ENCODE measurements at places on chromosomes 2 and 18.

DNA sequence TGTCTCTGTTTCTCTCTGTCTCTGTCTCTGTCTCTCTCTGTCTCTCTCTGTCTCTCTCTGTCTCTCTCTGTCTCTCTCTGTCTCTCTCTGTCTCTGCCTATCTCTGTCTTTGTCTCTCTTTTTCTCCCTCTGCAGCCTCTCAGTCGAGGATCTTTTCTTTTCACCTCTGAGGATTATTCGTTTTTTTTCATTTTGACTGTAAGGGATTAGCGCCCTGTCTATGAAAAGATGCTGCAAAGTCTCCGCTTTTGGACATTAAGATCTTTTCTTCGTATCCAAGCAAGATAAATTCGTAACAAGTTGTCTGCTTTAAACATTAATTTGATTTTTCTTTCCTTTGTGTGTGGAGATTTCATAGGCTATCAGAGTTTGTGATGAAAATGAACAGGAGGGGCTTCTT is 191.2 kb upstream of the TPO start:
- no peak for DNase-seq

DNA sequence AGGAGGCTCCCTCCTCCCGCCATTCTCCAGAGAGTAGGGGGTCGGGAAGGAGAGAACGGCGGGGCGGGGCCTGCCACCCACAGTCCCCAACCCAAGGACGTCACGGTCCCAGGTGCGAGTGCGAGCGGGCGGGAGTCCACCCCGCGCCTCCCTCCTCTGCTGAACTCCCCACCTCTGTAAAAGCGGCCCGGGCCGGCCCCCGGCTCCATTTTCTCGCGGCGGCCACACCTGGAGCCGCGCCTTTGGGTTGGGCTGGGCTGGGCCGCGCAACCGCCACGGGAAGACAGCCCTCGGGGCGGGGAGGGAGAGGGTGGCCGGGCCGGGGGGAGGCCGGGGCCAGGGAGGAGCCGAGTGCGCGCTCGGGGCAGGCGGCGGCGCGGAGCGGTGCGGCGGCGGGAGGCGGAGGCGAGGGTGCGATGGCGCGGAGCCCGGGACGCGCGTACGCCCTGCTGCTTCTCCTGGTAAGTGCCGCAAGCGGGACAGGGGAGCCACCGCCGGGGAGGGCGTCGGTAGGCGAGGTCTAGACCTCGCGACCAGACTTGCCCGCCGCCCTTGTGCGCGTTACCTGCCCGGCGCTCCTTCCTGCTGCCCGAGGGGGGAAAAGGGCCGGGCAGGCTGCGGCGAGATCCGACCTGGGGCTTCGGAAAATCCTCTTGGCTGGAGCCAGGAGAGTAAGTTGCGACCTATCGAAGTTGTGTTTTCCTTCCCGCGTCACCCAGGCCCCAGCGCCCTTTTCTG is at the start of gene DSG2:
Gene DSG2 (plus strand): TSS at position 342 of the 738 bp plus-strand sequence. CDS start 75 bp downstream, at position 417.
- DNase-seq: no peak

DNA sequence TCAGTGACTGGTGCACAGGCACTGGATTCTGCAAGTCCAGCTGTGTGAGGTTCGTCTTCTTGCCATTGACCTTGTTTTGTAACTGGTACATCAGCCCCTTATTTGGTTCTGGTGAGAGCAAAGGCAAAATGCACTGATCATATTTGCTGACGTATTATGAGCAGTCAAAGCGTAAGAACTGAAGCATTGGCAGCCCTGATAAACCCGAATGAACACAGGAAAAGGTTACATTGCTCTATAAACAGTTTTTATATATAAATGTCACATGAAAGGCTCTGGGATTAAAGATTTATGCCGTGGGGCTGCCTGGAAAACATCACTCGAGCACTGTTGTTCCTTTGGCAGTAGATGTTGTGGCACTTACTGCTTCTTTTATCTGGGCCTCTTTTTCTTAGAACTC is 167.9 kb downstream of the IRS1 start:
- no peak for DNase-seq

DNA sequence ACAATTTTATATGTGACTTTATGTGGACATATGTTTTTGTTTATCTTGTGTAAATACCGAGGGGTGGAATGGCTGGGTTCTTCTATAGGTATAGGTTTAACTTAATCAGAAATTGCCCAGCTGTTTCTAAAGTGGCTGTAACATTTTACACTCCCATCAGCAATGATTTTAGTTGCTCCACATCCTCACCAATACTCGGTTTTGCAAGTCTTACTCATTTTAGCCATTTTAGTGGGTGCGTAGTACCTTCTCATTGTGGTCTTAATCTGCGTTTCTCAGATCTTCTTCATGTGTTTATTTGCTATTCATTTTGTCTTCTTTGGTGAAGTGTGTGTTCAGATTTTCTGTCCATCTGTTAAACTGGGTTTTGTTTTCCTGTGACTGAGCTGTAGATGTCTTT is 95.4 kb upstream of the BCL2L11 start:
- DNase-seq: no peak

GRCh38 chr18:62898359-62898758 is 183.0 kb downstream of the PHLPP1 start:
- DNase-seq: no peak

DNA sequence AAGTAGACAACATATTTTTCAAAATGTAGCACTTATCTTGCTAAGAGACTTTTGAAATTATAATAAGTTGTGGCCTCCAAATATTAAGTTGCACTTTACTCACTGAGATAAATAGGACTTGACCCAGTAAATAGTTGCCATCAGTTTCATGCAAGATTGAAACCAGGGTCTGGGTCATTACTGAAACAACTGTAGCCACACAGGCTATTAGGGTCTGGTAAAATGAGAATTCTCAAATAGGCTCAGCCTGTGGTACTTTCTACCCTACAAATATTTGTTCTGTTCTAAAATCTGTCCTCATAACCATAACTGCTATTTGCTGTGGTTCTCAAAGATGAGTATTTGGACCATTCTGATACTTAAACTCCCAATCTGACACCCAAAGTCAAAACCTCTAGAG is 115.4 kb upstream of the STK17B start:
- DNase-seq: no peak

DNA sequence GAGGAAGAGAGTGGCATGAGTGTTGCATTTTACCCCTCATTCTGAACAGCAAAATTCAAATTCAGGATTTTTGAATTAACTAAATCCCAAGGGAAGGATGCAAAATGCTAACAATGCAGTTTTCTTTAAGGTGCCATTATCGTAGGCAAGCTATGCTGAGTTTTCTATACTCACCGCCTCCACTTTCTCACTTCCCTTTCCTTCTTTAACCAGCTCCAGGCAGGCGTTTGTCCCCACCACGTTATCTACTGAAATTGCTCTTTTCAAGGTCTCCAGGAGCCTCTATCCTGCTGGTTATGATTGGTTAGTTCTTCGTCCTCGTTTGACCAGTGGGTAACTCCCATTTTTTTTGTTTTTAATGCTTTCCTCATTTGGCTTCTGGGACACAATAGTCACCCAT is 1.8 kb upstream of the CPO start:
- DNase-seq: no peak

- no peak for DNase-seq
These were observed 220.3 kb upstream of the NRP2 start for GRCh38 chr2:205461678-205462665.

- DNase-seq: no peak
These were observed 45.5 kb upstream of the MSH2 start for GRCh38 chr2:47357483-47357882.

GRCh38 chr2:197502685-197503084 is 2.5 kb downstream of the HSPE1 start:
- DNase-seq: no peak

- no peak for DNase-seq
These were observed 75.4 kb downstream of the TSN start for GRCh38 chr2:121830809-121831208.

DNA sequence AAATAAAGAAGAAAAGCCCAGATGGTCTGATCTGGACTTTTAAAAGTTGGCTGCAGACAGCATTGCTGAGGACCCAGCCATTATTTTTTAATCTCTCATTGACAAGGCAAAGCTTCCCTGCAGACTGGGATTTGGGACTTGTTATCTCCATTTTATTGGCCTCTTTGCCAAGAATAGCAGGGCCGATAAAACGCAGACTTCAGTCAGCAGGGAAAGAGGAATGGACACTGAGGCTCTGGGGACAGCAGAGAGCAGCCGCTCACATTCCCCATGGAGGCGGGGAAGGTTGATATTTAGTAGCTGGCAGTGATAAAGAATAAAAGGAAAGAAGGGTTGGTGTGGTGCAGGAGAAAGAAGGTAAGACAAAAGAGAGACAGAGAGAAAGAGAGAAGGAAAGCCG is 350.1 kb upstream of the PIK3C3 start:
- DNase-seq: no peak

GRCh38 chr18:26868968-26869586 is 3.6 kb upstream of the AQP4 start:
- no peak for DNase-seq

- DNase-seq: no peak
These were observed 29.6 kb upstream of the SLC30A6 start for GRCh38 chr2:32136097-32136496.

DNA sequence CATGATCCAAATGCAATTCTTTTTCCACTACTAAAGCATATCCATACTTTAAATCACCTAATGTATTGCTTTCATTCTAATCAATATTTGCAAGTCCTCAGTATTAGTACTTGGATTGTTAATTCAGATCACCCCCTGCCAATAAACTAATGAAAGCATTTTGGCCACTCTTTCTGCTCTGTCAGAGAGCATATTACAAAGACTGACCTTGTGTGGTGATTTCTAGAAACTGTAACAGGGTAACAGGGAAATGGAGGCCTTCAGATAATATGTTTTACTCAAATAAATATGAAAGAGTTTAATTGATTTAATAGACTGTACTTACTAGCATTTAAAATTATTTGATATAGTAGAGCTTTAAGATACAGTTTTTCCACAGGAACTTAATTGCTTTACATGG is 453.0 kb downstream of the KCNJ3 start:
- DNase-seq: no peak

DNA sequence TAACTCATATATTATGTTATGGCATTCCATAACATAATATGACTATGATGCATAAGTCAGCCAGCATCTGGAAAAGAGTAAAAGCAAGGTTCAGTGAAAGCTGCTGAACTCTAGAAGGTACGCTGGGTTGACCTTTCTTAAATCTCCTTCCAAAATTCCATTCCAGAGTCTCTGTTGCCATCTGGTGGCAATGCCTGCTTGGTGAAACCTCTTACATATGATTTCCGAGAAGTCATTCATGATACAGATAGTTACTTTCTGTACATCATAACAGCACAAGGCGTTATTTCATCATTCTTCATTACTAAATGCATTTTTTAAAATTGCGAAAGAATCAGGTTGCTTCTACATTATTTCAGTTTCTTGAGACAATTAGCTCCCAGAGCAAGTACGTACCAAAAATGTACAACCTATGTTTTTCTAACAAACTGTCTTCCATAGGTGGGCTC is 7.0 kb upstream of the EPG5 start:
- DNase-seq: peak; percentile 71

DNA sequence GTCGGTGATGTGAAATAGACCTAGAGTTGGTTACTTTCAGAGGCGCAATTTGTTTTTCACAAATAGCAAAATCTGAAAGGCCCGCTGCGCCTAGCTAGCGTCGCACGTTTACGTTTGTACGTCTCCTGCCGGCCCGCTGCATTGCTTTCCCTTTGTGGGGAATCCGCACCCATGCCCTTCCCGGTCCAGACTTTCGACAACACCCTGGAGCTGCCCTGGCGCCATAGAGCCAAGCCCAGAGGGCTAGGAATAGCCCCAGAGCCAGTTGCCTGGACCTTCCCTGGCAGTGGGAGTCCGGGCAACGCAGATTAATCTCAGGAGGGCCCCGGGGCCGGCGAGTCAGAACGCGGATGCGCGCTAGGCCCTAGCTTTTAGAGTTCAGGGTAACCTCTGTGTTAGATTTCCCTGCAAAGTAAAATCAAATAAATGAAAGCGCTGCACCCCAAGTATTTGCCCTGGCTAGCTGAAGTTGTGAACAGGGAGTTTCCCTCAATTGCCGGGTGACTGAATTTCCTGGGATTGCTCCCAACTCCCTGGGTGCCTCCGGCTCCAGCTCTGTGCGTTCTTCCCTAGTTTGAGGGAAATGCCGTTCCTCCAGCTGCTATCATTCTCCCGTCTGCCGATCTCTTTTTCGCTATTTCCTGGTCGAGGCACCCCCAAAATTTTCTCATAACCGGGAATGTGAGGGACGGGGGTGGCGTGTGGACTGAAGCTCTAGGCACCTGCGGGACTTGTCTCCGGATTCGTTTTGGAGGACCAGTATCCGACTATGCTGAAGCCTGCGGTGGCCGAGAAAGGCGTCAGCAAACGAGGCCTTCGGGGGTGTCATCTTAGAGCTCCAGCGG is 1.2 kb upstream of the EN1 start:
- no peak for DNase-seq

GRCh38 chr18:35466334-35466733 is 31.4 kb downstream of the INO80C start:
- DNase-seq: no peak

GRCh38 chr18:61096226-61096625 is 237.0 kb upstream of the CDH20 start:
- no peak for DNase-seq

GRCh38 chr18:9928646-9929259 is 14.9 kb downstream of the VAPA start:
- no peak for DNase-seq

- DNase-seq: no peak
These were observed 24.4 kb upstream of the TMEM182 start for GRCh38 chr2:102737431-102737830.

DNA sequence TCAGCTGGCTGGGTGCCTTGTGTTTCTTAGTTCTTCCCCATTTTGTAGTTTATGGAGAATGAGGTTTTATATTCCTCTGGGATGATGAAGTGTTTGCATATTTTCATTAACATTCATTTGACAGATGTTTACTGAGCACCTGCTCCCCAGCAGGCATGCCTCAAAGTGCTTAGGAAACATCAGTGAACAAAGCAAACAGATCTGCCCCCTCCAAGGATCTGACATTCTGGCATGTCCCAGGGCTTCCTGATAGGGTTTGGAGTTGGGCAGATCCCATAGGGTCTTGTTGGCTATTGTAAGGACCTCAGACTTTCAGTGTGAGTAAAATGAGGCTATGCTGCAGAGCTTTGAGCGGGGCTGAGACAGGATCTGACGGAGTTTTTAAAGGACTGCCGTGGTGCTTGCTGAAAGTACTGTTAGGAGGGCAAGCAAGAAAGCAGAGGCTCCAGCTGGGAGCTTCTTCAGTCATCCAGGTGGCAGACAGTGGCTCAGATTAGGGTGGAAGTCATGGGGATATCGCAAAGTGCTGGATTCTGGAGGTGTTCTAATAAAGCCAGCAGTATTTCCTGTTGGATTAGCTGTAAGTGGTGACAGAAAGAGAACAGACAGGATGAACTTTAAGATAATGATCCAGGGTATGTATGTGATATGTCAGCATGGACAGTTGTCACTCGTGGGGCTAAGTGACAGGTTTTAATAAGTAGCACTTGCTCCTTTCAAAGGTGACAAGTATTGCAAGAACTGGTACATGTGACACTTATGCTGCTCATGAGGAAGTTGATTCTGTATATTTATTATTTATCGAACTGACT is 11.3 kb upstream of the IAH1 start:
- no peak for DNase-seq

DNA sequence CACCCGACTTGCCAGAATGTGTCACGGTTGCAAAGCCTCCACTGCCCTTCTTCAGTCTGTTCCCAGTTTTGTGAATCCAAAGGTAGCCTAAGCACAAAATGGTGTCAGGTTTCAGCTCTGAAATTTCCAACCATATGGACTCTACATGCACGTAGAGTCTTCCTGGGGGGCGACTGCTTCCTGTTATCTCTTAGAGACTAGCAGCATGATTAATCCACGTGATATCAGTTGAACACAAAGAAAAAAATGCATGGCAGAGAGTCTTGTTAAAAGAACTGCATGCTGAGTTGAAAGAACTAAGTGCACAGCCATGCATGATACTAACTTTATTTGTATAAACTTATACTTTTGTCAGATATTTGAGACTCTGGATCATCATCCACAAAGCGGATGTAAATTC is 404.4 kb downstream of the SOCS6 start:
- no peak for DNase-seq
